Stimulated activated naive B cell treated with anti-CD40 and anti-IgM and Interleukin-4, amounts not matched to agents 10 μg/mL and 1 μg/mL and 100 μg/mL, for 72 hours (primary cell): ENCODE measurements at places on chromosomes 16 and 17.

- DNase-seq, result no peak
These were observed 204.4 kb upstream of the HS3ST3A1 start for GRCh38 chr17:13806092-13806491.

- no peak for DNase-seq
These were observed 699 bp downstream of the MPRIP start for GRCh38 chr17:17042851-17043460.

- DNase-seq, result no peak
These were observed 124.0 kb downstream of the SEC14L1 start for GRCh38 chr17:77264617-77265230.

DNA sequence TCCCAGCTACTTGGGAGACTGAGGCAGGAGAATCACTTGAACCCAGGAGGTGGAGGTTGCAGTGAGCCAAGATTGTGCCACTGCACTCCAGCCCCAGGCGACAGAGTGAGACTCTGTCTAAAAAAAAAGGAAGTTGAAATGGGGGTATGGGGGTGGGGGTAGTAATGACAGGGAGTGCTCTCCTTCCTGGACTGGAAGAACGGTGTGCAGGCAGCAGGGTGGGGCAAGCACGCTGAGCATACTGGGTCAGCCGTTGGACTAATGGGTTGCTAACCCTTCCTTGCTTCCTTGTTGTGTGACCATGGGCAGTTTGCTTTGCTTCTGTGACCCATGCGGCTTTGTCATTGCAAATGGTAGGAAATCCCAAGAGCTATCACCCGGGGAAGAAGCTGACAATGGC is 16.5 kb downstream of the KATNIP start:
- DNase-seq, result no peak
